Naive thymus-derived CD8-positive, alpha-beta T cell (primary cell): ENCODE measurements at places on chromosomes 2 and 18. TPM values are rescaled to one million over a fixed set of nuclear protein-coding genes. Genes with fewer than 3 reads are reported as not detected.

ECEL1 gene
- not detected for polyA plus RNA-seq

NEB gene
- polyA plus RNA-seq: 0.48 TPM

LIMS3 gene
- 0.48 TPM for polyA plus RNA-seq

CTAGE1 gene
- not detected for polyA plus RNA-seq

KIAA2012 gene
- not detected for polyA plus RNA-seq

SERPINB7 gene
- not detected for polyA plus RNA-seq

FAM237A gene
- polyA plus RNA-seq: not detected

INHBB gene
- not detected for polyA plus RNA-seq

WDCP gene
- 6.5 TPM for polyA plus RNA-seq

TMEM163 gene
- polyA plus RNA-seq: 0.24 TPM

ACTR1B gene
- polyA plus RNA-seq: 17.9 TPM

GRCh38 chr2:168584911-168585310 lies 128.8 kb downstream of the CERS6 start:
- DNase-seq: no peak

DNA sequence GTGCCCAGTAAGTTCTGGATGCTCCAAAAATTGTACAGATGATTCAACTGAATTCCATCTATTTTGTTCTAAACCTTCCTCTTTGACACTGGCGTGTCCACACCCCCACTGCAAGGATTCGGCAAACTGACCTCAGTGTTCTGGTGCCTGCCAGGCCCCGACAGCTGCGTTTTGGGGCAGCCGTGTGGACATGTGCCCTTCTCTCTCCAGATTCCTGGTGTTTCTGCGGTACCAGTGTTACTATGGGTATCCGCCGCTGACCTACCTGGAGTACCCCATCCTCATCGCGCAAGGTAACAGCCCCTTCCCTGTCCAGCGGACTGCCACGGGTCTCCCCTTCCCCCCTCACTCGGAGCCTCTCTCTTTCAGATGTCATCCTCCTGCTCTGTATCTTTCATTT lies 5.0 kb downstream of the SLC66A3 start:
- no peak for DNase-seq

- no peak for DNase-seq
These were observed 48.0 kb downstream of the HDLBP start for GRCh38 chr2:241267249-241268067.

DNA sequence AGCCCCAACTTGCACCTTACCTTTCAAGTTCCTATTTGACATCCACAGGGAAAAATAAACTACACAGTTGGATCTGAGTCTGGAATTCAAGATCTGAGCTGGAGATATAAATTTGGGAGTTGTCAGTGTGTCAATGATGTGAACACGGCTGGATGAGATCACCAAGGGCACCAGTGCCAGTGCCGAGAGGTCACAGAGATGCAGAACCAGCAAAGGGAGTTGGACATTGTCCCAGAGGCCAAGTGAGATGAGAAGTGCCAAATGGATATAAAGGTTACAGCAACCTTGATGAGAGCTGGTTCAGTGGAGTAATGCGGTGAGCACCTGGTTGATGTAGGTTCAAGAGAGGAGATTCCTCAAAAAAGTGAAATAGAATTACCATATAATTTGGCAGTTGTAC lies 24.8 kb downstream of the LRRFIP1 start:
- DNase-seq: no peak

- no peak for DNase-seq
These were observed 3.4 kb downstream of the DIPK1C start for GRCh38 chr18:74453642-74454198.

- DNase-seq: no peak
These were observed 30.7 kb downstream of the DOCK10 start for GRCh38 chr2:225011585-225011984.

GRCh38 chr2:202950592-202950991 lies 38.5 kb downstream of the CARF start:
- DNase-seq: no peak

GRCh38 chr2:191264647-191265081 lies 19.5 kb downstream of the MYO1B start:
- no peak for DNase-seq

DNA sequence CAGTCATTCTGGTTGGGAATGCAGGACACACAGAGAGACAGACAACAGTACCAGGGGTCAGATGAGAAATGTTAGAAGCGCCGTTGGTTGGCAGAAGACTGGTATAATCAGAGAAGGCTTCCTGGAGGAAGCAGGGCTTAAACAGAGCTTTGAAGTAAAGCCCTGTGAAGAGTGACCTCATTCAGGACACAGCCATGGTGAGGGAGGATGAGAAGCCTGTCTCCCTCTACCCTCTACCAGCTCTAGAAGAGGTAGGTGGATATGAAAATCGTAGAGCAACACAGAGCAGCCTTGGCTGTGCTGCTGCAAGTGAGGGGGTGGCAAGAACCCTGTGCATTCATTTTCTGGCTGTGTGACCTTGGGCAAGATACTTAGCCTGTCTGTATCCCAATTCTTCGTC lies 14.2 kb downstream of the TET3 start:
- no peak for DNase-seq

GRCh38 chr2:175154661-175155082 lies 13.3 kb downstream of the ATF2 start:
- DNase-seq: no peak

DNA sequence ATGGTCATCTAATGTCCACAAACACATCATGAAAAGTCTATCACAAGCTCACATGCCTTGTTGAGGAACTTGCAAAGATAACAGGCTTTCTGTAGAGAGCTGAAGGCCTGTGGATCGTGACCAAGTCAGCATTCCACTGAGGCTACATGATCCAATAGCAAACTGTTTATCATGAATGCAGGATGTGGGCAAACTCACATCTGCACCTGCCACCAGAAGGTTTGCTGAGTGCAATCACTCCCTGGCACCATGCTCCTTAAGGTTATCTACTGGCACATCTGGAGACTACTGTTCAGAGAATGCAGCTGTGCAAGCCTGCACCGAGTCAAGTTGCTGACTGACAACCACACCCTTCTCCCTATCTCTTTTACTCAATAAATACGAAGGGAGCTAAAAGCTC lies 67.3 kb upstream of the ACAA2 start:
- DNase-seq: no peak

- no peak for DNase-seq
These were observed 36.9 kb downstream of the SUMO1 start for GRCh38 chr2:202201220-202202160.

DNA sequence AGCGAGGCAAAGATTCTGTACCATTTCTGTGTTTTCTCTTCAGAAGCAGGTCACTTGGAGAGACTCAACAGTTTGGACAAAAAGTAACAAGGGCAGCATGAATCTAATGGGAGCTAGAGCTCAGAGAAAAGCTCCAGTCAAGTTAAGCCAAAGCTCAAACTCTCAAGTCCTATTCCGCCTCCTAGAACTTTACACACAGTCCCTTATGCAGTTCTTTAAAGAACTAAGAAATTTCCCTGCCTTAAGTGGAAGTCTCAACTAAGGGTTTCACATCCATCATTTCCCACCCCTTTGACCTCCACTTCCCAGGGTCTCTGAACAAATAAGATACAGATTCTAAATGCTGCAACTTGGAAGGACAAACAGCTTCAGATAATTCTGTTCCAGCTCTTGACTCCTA lies 121.3 kb upstream of the RNU4ATAC start:
- DNase-seq: no peak

DNA sequence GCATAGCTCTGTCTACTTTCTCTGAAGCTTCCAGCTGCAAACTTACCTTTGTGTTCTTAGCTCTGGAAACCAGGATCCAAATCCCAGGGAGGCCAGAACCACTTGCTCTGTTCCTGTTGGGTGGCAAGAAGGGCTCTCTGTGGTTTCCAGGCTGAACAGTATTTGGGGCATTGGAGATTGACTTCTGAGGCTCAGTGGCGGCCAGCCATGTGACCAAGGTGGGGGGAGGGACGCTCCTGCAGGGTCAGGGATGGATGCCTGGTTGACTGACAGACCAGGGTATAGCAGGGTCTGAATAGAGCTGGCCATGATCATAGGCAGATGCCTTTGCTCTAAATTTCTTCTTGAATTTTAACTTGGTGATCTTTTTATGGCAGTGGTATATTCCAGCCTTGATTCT lies 15.1 kb downstream of the SLC4A5 start:
- no peak for DNase-seq

- DNase-seq: no peak
These were observed 24.1 kb downstream of the GATA6 start for GRCh38 chr18:22193466-22193865.

GRCh38 chr18:24208270-24209035 lies 69.6 kb downstream of the CABYR start:
- DNase-seq: no peak

DNA sequence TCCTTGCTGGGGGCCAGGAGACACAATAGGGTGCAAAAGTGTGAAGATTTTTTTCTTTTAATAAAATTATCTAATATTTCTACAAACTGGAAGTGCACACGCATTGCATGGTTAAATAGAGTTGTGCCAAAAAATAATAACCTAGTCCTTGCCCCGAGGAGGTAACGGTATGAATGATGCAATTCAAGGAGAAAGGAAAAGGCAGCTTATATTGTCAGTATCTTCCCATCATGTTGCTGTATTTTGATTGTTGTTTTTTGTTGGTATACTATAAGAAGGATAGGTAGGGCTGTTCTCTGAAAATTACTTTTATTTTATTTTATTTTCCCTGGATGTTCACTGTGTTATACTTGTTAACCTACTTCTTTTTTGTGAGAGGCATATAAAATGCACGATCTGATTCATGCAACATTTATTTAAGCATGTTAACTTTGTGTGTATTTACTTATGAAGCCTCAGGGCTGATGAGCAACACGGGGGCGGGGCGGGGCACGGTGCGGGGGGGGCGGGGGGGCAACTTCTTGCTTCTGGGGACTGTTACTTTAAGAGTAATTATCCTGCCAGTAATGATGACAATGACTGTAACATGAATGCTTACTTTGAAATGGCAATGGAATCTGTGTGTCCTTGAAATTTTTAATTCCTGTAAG lies 118.6 kb downstream of the AQP4 start:
- DNase-seq: no peak

DNA sequence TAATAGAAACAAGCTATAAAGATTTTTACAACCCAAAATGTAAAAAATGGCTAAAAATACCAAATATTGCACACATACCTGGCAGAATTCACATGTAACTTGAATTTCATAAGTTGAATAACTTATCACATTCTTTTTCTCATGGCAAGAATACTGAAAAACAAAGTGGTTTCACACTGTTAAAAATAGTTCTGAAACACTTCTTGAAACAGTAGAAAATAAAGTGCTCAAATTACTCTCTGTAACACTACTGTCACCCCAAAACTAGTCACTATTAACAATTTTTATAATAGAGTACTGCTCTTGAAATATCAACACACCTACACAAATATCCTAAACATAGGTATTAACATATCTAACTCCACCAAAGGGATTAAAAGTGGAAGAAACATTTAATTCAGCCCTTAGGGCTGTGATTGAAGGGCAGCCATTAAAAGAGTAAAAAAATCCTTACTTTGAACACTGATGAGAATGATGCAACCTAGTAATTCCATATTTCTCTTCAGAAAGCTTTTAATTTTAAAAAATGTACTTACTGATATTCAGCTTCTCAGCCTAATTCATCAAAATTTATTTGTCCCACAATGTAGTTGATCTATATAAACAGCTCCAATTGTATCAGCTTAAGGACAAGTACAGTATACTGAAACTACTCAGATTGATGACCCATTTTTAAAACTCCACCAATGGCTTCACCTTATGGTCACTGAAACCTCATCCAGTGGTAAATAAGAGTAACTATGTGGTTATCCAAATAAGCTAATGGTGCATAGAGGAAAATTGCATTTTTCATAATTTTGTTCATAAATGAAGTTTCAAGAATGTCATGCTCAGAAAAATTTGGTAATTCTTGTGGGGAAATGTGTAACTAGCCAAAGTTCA lies 31.4 kb downstream of the ATF2 start:
- DNase-seq: no peak
